CD4-positive, alpha-beta T cell (primary cell): ENCODE measurements at places on chromosomes 1 and 21.

DNA sequence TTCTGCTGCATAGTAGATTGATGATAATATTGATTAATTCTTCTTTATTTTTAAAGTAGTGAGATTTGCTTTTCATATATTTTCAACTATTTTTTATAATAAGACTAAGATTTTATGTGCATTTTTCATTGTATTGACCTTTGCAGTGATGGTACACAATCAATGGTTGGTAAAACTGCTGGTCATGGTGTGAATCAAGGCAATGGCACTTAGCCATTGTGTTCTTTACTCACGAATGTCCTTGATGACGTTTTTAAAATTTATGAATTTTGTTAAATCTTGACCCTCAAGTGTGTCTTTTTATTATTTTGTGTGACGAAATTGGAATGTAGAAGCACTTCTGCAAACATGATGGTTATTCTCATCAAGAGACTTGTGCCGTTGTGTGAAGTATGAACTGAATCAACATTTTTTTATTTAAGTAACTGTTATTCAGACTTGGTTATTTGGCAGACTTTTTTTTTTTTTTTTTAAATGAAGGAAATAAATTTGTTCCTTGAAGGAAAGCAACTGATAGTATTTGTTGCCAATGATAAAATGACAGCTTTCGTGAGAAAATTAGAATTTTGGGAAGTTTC lies 22.6 kb downstream of the CDC73 start:
- DNase-seq = no peak

DNA sequence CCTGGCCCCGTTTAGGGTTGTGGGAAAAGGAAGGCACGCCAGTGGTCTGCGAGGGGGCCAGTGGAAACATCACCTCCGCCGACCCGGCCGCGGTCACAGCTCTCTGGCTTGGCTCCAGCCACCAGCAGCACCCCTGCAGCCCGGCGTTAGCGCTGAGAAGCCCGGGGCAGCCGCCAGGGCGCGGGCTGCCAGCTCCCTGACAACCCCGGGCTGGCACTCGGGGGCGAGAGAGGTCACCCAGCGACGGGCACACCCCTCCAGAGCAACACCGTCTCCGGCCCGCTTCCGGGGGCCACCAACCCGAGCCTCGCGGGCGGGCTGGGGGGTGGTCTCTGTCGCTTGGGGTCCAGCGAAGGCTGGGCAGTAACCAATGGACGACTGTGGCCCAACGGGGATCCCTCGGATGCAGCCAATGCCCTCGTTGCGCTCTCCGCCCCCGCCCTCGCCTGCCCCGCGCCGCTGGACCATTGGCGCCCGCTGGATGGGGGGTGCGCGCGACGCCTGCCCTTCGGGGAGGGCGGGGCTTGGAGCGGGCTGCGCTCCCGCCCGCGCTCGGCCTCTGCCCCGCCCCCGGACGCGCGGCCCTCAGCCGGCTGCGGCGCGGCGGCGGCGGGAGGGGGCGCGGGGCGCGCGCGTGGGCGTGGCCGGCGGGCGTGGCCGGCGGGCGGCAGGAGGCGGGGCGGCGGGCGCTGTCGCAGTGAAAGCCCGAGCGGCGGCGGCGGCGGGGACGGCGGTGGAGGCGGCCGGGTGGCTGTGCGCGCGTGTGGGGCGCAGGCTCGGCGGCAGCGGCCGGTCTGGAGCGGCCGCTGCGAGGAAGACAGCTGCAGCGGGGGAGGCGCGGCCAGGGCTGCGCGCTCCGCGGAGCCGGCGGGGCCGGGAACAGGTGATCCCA lies at the start of gene MAN1C1:
Gene MAN1C1, plus strand, starts transcription at position 697 of the 892 bp plus-strand sequence. CDS start 1,007 bp downstream, outside the sequence.
- DNase-seq = peak; percentile 76

DNA sequence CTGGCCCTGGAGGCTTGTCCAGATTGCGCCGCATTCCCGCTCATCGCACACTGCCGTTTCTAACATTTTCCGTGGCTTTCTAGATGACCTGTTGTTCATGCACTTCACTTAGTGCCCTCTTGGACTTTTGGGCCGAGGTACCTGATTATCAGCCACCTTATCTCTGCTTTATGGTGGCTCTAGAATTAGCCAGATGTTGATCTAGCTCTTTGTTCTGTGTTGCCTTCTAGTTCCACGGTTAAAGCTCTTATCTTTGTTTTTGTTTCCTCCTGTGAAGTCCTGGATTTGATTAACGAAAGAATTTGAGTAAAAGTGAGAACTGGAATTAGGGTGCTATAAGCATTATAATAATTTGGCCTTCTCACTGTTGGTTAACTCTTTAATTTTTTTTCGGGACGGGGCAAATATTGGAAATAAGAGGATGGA lies 945 bp downstream of the RNPEP start:
- no peak for DNase-seq

DNA sequence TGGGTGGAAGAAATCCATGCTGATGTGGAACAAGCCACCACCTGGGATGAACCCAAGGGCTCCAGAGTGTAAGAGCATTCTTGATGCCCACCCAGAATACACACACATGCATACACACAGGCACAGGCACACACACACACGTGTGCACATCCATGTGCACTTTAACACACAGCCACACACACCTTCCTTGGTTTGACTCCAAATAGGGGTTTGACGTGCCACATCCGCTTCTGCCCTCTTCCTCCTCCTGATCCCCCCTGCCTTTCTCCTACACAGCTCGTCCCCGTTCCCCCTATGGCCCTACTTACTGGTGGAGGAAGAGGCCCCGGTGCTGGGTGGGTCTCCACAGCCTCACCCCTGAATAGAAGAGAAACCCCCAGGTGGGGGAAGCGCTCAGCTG lies 16.0 kb downstream of the SPATA21 start:
- DNase-seq = no peak

- peak; percentile 68 for DNase-seq
These were observed 3.1 kb upstream of the YRDC start for GRCh38 chr1:37811027-37811655.

DNA sequence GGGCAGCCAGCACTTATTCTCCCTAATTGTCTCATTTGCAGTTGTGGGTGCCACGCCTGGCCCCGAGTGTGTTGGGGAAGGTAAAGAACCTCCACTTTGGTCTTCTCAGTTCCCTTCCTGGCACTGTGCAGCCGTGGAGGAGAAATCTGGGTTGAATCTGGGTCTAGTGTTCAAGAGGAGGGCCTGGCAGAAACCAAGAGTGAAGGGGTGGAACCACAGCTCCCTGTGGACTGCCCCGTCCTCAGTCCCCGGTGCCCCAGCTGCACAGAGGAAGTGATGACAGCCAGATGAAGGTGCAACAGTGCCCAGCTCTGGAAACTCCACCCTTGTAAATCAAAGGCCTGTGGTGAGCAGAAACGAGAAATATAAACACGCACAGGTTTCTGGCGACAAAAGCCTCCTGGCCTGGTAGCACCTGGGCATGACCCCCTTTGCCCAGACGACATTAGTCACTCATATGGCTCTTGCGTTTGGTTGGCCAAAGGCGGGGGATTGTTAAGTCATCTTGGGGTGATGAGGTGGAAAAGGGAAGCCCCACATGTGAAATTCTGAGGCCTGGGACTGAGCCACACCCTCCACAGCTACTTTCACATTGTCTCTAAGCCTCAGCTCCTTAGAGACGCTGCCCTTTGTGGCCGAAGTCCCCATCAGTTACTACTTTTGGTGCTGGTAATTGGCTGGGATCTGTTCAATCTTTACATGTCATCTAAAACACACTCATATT lies 4.2 kb upstream of the ECE1 start:
- peak; percentile 97 for DNase-seq

- DNase-seq = no peak
These were observed 17.8 kb downstream of the PKNOX1 start for GRCh38 chr21:42991992-42992740.

DNA sequence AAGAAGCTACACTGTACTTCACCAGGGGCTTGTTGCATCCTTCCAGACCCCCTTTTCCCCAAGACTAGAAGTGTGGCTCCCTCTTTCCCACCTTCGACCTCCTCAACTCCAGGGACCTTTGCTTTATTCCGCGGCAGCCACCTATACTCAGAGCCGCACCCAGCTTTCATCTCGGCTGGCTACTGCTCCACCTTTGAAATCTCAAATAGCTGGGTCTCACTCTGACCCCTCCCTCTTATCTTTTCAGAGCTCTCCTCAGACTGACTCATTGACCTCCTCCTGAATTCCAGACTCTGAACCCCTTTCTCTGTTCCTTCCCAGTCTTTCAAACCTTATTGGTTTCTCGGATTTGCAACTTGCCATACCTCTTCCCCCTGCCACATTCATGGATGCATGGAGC lies 144.7 kb upstream of the JUN start:
- DNase-seq = no peak

DNA sequence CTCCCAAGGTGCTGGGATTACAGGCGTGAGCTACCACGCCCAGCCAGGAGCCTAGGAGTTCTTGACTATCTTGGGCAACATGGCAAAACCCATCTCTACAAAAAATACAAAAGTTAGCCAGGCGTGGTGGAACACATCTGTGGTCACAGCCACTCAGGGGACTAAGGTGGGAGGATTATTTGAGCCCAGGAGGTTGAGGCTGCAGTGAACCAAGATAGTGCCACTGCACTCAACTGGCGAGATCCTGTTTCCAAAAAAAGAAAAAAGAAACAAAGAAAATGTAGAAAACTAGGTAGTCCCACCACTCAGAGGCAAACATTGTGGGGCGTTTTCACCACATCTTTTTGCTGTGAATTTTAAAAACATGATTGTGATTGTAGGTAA lies 141.3 kb downstream of the ZZZ3 start:
- DNase-seq = no peak

DNA sequence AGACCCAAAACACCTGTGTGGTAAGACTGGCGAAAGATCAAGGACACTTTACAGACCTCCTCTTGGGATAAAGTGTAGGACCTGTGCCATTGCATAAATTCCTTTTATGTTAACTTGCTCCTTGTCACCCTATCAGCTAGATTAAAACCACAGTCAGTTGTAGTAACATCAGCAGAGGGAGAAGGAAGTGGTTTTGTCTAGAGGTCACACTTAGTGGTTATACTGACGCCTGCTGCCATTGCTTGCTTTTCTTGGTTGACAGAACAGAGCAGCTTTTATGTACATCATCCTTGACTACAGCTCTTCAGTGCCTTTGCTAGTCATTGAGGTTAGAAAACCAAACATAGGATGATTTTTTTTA lies 101.4 kb downstream of the PBX1 start:
- peak; percentile 56 for DNase-seq

GRCh38 chr1:207214453-207214852 lies 107.0 kb upstream of the CD55 start:
- DNase-seq = no peak

DNA sequence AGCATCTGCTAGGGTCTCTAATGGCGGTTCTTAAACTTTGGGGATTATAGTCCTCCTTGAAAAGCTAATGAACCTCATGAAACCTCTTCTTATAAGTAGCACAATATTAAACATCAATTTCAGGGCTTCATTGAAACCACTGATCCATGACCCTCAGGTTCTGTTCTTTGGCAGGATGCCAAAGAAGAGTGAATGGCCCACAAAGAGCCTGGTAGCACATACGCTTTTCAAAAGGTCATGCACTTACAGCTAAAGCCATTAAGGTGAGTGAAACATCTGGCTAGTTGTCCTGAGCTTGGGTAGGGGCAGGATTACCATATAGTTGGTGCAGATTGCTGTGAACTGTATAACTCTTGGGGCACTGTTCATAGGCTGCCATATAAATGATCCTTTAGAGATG lies 42.3 kb downstream of the MDM4 start:
- DNase-seq = no peak

GRCh38 chr1:90417126-90417525 lies 300.0 kb downstream of the BARHL2 start:
- DNase-seq = no peak

DNA sequence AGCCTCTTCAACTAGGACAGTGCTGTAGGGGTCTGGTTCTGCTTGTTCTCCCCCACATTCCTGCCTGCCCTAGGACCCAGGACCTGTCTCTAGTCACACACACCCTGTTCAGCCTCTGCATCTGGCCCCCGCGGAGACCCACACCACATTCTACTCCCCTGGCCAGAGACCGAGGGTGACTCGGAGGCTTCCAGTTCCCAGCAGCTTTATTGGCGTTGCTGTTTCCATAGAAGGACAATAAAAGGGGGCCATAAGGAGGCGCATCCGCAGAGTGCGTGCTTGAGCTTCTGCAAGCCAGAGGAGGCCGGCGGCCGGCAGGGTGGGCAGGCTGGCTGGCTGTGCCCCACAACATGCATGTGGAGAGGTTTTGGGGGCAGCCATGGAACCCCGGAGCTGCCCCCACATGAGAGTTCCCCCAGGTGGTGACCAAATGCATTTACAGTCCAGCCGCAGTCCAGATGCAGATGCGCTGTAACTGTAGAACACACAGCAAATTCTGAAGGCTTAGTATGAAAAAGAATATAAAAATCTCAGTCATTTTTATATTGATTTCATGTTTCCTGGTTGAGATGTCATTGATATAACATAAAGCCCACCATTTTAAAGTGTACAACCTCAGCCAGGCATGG lies 52.4 kb downstream of the PDE9A start:
- no peak for DNase-seq

- DNase-seq = no peak
These were observed 663.2 kb downstream of the ADGRL2 start for GRCh38 chr1:82463951-82464350.

- no peak for DNase-seq
These were observed 43.1 kb downstream of the PTGFRN start for GRCh38 chr1:116952738-116953275.

GRCh38 chr1:162187687-162188276 lies 118.3 kb downstream of the NOS1AP start:
- no peak for DNase-seq

- DNase-seq = no peak
These were observed 77.7 kb downstream of the GDAP2 start for GRCh38 chr1:117851687-117852086.

DNA sequence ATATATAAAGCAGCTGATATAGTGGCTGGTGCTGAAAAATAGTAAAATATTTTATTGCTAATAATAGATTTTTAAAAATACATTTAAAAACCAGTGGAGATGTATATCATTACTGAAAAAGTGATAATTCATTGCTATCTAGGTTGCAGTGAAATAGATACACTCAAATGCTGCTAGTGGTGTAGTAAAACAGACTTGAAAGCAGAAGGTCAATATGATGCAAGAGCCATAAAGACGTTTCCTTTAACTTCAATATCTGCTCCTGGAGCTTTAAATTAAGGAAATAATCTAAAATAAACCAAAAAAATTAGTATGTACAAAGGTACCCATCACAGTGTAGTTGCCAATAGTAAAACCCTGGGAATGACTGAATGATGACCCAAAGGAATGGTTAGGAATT lies 26.2 kb downstream of the RHEX start:
- DNase-seq = no peak

- DNase-seq = no peak
These were observed 9.2 kb upstream of the OSBPL9 start for GRCh38 chr1:51607681-51608095.
